ENCODE measurements at places on chromosomes 3 and 15.
A peak's percentile ranks its signal among the peaks of the same experiment; 100 is the strongest.

DNA sequence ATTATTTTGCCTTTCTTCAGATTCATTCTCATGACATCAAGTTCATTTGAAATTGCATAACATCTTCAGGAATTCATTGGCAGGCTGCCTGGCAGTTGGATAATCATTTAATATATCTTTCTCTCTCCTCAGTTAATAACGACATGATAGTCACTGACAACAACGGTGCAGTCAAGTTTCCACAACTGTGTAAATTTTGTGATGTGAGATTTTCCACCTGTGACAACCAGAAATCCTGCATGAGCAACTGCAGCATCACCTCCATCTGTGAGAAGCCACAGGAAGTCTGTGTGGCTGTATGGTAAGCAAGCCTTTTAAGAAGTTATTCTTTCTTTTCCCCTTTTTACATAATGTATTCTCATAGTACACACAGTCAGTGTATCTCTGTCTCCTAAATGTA is 38.2 kb downstream of the TGFBR2 start:
- no peak for DNase-seq

- DNase-seq, result peak; percentile 8
Observed at GRCh38 chr3:111338059-111338698, 203.8 kb upstream of the CD96 start.

- no peak for DNase-seq
Observed at GRCh38 chr3:78634316-78634715, 1133.5 kb downstream of the ROBO1 start.

- DNase-seq, result peak; percentile 61
Observed at GRCh38 chr15:52678468-52679231, 538 bp downstream of the ATOSA start.

DNA sequence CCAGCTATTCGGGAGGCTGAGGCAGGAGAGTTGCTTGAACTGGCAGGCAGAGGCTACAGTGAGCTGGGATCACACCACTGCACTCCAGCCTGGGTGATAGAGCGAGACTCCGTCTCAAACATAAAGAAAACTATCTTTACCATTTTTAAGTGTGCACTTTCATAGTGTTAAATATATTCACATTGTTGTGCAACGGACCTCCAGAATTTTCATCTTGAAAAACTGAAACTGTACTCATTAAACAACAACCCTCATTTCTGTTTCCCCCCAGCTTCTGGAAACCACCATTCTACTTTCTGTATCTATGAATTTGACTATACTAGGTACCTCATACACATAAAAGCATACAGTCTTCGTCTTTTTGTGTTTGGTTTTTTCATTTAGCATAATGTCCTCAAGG is 375.1 kb downstream of the SHQ1 start:
- no peak for DNase-seq

DNA sequence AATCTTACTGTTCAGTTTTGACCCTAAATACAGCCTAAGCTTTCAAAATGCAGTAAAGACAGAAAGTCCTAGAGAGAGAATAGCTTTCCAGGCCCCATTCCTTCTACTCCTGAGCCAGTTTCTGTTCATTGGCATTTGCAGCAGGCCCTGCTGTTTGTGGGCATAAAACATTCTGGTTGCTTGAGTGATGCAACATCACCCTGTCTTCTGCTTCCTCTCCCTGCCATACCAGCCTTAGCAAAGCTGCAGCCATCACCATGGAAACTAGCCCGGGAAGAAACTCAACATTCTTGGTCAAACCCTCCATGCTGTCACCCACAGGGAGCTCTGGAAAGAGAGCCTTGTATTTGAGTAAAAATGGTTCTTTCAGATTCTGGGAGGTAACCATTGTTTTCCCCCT is 325.7 kb downstream of the MAGI1 start:
- DNase-seq, result peak; percentile 11

DNA sequence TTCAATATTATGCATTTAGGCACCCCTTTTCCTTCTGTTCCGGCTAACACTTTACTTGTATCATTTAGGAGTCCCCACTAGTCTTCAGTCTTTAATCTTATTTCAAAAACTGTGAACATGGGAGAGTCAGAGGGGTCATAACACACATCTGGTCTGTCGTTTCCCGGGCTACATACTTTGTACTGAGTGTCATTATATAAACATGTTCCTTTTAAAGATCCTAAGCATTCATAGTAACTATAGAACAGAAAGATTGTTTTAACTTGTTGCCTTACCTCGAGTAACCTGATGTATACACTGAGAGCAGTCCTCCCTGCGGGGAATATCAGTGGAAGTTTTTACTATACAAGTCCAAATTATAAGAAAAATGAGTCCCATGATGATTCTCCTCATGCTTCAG is 78.2 kb upstream of the VEPH1 start:
- DNase-seq, result no peak

GRCh38 chr3:178084938-178085816 is 451.1 kb upstream of the KCNMB2 start:
- peak; percentile 68 for DNase-seq

- no peak for DNase-seq
Observed at GRCh38 chr3:184377374-184377773, 633 bp downstream of the THPO start.

DNA sequence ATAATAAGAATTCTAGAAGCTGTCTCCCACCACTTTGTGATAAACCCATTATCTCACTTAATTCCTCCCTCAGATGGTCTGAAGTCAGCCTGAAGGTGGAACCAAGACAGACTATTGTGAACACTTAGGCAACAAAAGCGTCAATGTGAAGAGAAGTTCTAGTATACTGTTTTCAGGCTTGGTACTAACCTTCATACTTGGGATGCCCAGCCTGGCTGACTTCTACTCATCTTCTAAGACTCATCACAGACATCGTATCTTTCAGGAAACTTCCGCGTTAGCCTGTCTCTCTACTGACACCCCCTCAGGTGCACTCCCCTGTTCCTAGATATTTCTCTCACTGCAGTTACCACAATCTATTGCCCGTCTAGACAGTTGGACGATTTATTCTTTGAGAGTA is 201.2 kb downstream of the SATB1 start:
- no peak for DNase-seq

GRCh38 chr3:49723296-49723627 is 489 bp downstream of the GMPPB start:
- no peak for DNase-seq

GRCh38 chr3:43468133-43468532 is 153.7 kb downstream of the ANO10 start:
- DNase-seq, result no peak

- no peak for DNase-seq
Observed at GRCh38 chr3:107942244-107942643, 148.6 kb downstream of the CD47 start.

- no peak for DNase-seq
Observed at GRCh38 chr3:161690299-161690620, 193.7 kb downstream of the OTOL1 start.

- DNase-seq, result peak; percentile 4
Observed at GRCh38 chr3:8441969-8442559, 59.6 kb upstream of the LMCD1 start.

DNA sequence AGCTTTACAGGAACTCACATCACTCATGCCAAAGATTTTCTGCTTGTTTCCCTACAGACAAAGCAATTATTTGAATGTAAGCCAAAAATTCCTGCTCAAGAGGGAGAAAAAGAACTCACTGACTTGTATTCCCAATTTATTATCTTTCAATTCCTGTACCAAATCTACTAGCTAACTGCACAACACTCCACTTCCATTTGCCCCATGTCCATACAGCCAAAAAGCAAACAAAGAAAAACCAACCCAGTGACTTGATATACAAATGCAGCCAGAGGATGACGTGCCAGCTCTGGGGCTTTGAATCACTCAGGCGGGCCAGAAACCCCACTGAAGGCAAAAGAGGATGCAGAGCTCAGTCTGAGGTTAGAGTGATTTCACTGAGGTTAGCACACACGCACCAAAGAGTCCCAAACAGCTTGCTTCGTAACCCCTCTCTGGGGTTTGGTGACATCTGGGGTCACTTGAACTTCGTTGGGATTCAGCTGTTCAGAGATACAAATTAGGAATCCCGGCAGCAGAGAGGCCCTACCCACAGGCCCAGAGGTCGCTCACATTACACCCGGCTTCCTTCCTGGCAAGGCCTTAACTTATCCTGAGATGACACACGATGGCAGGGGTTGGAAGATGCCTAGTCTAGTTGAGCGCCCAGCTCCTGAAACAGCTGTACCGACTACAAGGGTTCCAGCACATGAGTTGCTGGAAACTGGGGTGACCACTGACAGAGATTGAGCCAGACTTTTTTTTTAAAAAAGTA is 1.6 kb downstream of the RFTN1 start:
- no peak for DNase-seq

DNA sequence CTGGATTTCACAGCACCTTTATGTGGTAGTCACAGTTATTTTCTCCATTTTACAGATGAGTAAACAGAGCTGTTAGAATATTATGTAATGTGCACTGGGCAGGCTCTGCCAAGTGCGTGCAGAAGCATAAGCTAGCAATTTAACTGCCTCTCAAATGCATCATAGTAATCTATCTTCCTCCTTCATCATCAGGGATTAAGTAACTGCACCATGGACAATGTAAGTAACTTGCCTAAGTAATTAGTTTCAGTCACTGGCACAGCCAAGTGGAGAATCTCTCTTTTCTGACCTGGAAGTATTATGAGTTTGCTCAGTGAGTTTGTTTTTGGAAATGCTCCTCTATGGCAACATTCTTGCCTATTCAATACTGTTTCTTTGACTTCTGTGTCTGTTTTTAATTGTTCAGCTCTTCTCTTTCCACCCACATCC is 260.5 kb downstream of the PTPRG start:
- no peak for DNase-seq

GRCh38 chr3:64122476-64122875 is 99.2 kb upstream of the PSMD6 start:
- no peak for DNase-seq

DNA sequence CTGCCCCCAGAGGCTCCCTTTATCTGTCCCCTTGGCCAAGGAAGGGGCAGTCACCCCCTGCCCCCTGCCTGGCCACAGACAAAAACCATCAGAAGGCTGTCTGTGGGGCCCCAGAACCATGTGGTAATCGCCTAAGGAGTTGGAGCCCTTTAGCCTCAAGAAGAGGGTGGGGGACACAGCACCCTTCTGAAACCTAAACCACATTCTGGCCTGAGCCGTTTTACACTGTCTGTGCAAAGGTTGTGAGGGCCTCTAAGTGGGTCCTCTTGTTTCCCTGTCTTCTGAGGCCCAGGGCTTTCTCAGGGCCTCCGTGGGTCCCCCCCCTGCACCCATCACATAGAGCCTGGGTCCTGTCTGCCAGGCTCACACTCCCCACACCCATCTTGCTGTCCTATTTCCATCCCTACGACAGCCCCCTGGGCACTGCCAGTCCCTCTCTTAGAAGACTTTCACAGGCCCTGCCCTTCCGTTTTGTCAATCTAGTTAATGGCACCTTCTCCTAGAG is 17.9 kb upstream of the RPUSD3 start:
- DNase-seq, result no peak

DNA sequence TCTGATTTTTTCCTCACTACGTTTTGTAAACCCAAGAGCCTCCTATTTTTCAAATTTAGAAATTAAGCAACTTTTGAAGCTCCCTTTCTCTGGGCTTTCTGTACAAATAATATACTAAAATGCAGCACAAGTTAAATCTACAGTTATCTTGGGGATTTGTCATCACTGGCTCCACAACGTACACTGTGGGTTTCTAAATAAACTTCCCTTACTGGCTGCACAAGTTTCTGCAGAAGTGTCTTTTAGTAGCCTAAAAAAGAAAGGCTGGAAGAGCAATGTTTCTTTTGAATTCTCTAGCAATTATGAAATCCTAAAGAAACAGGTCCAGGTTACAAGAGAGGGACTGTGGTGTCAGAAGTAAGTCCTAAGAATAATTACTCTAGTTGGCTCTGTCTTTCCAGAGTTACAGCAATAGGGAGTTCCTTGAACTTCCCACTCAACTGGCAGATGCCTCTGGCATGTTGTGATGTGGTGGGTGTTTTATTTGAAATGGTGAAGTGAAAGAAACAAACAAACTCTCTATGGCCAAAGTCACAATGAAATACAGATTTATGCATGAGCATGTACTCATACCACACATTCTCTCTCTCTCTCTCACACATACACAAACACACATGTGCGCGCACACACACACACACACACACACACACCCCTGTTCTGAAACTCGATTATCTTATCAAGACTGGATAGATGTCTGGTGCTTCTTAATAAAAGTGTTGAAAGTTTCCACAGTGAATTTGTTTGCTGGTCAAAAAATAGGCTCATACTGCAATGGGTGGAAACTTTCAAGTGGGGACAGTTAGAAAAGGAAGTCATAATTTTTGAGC is 198.2 kb downstream of the SSR3 start:
- DNase-seq, result no peak

Data from nucleus accumbens (tissue), 56 donors.